ENCODE measurements at places on chromosomes 7 and 10.

- no peak for DNase-seq
Observed at GRCh38 chr10:111087331-111087756, 10.5 kb downstream of the ADRA2A start.

- no peak for DNase-seq
Observed at GRCh38 chr7:29926741-29927140, 62.9 kb downstream of the SCRN1 start.

GRCh38 chr7:29105191-29105590 is 41.1 kb downstream of the CPVL start:
- no peak for DNase-seq

GRCh38 chr10:86348321-86349210 is 18.0 kb downstream of the GRID1 start:
- no peak for DNase-seq

DNA sequence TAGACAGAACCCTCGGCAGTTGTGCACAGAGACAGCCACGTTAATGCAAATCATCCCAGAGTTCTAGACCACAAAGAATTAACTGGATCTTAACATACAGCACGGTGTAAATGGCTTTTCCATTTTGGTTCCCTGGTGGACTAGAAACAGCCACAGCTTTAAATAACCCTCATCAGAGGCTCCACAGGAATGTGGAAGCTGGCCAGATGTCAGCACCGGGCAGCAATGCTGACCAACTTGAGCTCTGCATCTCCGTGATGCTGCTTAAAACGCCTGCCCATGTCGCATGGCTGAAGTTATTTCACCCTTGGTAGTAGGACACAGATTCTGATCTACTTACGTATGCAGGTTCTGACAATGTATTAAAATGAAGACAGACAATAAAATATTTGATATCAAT is 24.5 kb downstream of the RSU1 start:
- DNase-seq, result no peak

GRCh38 chr10:18202680-18203460 is 62.6 kb downstream of the CACNB2 start:
- DNase-seq, result no peak

DNA sequence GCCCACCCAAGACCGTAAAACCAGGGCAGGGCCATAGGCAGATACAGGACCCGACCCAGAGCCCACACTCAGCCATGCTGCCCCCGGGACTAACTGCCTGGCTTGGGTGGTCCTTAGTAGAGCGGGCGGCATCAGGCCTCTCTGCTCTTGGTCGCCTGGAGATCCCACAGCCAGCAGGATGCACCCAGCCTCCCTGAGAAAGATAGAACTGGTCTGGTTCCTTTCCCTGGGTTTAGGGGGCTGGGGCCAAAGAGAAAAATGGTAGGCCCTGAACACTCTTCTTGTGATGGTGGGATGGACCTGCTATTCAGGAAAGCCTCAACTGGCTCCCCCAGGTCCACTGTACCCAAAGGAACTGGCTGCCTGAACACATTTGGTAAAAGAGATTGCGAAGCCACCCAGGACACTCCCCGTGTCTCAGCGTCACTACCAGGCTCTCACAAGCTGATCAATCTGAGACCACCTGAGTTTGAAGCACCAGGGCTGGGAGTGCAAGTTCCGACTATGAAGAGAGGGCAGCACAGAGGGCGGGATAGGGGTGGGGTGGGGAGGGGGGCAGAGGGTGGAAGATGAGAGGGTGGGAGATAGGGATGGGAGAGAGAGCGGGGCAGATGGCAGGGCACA is 591.5 kb downstream of the DNAJB6 start:
- DNase-seq, result no peak

- DNase-seq, result no peak
Observed at GRCh38 chr7:1100834-1101562, 13.1 kb downstream of the GPER1 start.

- DNase-seq, result no peak
Observed at GRCh38 chr10:124450012-124450782, at the start of gene NKX1-2. Gene NKX1-2 (minus strand): TSS chr10:124450035. CDS start chr10:124449943, 92 bp downstream.

DNA sequence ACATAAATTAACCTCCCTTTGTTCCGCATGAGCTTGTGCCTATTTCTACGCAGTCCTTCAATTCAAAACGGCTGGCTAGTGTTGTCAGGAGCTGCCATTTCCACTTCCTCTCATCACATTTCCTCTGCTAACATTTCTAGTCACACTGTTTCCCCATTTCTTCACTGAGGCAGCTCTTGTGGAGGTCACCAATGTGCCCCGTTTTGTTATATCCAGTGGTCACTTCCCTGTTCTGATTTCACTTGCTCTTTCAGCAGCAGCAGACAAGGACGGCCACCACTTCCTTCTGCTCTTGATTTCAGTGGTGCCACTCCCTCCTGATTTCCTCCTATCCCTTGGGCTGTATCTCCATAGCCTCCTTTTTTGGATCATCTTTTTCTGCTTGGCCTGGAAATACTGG is 64.8 kb upstream of the SEC61G start:
- DNase-seq, result no peak

DNA sequence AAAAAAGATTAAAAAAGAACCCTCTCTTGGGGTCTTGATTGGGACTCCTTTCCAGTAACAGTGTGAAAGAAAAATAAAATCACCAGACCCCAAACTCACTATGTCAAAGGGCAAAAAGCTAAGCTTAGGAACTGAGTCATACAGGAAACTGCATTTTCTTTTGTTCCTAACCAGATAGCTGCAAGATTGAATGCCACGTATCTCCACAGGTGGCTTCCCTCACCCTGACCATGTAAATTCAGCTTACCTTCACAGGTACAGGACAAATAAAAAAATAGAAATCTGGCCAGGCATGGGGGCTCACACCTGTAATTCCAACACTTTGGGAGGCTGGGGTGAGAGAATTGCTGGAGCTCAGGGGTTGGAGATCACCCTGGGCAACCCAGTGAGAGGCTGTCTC is 32.5 kb upstream of the EIF4H start:
- no peak for DNase-seq

DNA sequence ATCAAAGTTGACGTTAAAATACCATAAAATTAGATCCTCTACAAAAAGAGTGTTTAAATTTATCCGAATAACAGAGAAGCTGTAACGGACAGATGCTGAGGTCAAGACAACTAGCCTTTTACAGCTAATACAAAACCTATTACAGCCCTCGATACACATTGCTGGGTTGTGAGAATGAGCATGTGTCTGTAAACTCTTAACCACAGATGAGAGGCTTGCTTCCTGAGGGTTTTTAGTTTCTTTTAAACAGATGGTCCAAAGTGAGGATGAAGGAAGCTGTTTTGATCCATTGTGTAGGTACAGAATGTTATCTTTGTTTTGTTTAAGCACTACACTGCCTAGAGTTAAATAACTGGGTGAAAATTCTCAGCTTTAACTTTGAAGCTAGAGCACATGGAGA is 578.2 kb downstream of the PARD3 start:
- no peak for DNase-seq

DNA sequence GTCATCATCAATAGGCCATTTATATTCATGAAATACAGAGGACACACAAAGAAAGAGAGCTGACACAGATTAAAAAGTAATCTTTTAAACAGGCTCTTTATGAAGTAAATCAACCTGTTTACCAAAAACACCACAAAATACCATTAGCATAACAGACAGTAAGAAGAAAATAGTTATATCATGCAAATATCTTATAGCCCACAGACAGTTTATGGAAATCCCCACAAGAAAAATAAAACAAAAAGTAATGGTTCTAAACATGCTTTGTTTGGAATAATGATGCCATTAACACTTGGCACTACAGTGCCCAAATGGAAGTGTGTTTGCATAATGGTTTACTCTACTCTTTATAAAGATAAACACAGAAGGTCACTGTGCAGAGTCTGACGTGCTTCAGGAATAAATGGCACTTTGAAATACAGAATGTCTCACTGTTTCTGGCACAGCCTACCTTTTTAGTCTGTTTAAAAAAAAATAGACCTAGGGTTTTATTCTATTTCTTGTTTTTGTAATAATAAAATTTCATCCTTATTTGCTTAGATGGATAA is 30.1 kb downstream of the SEMA3D start:
- DNase-seq, result no peak

DNA sequence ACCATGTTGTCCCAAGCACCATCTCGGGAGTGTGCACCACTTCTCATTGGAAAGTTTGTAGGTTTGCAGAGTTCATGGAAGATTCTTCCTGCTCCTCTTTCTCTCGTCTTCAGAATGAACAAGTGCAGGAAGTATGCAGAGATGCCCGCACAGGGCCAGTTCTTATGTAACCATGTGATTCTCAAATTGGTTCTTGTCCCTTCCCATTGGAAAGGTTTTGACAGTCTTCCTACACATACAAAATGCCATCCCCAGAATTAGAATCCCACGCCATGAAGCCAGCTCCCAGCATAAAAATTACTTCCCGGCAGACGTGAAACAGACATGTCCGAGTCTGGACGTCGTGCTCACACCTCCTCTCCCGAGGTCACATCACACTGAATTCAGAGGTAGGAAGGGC is 251.6 kb downstream of the ELMO1 start:
- no peak for DNase-seq

DNA sequence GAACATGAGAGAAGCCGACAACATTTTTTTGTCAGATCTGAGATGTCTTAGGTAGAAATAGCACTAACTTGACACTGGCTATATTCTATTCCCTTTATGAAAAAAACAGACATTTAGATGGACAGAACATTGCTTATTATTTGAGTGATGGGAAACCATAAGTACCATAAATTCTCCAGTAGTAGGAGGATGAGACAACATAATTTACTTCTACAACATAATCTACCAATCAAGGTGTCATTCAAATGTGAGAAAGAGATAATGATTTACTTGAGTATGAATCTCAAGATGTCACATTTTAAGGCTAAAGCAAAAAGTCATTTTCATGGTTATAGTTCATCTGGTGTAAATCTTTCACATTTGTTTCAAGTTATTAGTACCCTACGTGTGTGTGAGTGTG is 110.8 kb downstream of the CALCR start:
- no peak for DNase-seq

- no peak for DNase-seq
Observed at GRCh38 chr10:56943221-56943755, 582.2 kb upstream of the ZWINT start.

DNA sequence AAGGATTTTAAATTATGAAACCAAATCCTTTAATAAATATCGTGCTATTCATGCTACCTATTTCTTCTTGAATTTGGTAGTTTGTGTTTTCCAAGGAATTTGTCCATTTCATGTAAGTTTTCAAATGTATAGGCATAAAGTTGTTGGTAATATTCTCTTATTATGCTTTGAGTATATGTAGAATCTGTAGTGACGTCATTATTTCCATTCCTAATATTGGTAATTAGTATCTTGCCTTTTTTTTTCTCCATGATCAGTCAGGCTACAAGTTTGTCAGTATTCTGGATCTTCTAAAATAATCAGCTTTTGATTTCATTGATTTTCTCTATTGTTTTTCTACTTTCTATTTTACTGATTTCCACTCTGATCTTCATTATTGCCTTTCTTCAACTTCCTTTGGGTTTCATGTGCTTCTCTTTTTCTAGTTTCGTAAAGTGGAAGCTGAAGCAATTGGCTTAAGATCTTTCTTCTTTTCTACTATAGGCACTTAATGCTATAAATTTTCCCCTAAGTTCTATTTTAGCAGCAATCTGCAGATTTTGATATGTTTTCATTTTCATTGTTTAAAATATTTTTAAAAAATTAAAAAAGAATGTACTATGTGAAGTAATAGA is 156.5 kb upstream of the HDAC9 start:
- DNase-seq, result no peak

DNA sequence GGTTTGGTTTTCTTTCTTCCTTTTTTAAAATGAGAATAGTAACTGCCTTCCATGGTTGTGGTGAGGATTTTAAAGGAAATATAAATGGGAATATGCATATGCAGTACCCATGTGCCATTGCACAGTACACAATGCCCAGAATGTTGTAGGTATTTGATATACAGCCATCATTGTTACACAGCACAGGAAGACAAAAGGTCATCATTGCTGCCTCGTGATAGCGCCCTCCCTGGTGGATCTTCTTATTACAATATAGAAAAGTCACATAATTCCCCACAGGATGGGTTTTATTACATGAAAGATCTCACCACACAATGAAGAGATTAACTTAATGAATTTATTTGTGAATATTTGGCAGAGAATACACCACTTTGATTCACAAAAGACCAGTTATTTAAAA is 76.5 kb downstream of the PPP1R17 start:
- DNase-seq, result no peak

DNA sequence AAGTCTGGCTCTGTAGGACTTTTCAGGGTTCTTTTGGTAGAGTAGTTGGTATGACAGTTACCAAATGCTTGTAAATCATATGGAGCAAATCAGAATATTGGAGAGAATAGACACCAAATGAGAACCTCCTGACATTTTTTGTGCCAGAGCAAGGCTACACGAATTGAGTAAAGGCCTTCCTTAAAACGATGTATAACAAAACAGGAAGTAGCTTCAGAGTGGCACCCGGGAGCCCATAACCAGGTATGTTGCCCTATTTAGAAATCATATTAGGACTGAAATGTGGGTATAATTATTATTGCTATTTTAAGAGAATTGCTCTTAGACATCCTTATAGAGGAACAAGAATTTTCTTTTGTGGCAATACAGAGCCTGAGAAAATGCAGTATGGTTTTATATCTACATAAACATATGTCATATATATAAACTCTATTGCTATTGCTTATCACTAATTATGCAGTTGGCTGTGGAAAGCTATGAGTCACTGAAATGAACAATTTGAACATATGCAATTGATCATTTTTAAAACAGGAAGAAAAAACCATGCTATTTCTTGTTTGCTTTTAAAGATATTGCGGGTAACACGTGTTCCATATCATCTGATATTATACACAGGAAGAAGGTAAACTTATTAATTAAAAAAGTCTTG is 197.4 kb upstream of the MTPN start:
- DNase-seq, result no peak

- DNase-seq, result no peak
Observed at GRCh38 chr10:11012421-11013295, 5.0 kb upstream of the CELF2 start.

DNA sequence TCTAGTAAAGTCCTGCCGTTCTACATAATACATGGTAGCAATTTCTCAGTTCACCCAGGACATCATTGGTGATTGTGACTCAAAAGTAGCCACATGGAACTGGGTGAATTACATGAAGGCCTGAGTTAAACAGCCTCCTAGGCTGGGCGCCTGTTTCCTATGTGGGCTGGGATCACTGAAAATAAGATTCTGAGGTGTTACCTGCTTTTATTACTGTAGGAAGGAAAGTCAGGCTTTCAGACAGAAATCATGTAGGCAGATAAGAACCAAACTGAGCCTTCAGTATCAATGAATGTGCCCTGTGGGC is 160.4 kb downstream of the CAMK1D start:
- no peak for DNase-seq

DNA sequence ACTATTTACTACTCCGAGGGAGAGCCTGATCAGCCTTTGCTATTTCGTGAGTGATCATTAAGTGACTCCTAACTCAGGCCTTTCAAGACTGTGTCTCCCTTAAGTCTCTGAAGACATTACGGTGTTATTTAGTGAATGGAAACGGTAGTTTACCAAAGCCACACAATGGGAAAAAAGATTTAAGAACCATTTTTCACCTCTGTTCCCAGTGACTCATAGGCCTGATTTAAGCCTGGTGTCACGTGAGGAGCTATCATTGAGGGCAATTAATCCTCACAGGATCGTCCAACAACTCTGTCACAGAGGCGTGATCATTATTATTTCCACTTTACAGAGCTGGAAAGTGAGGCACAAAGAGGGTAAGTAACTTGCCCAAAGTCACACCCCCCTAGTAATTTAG is 20.3 kb downstream of the C10orf90 start:
- no peak for DNase-seq

- peak; percentile 75 for DNase-seq
Observed at GRCh38 chr10:63416376-63416775, 49.4 kb downstream of the JMJD1C start.
